Esophagus muscularis mucosa (tissue), 4 donors: ENCODE measurements at places on chromosomes 13 and 19. TPM values are rescaled to one million over a fixed set of nuclear protein-coding genes. Genes with fewer than 3 reads are reported as not detected.

The NLRP7 gene
- not detected for total RNA-seq

The PEAK3 gene
- total RNA-seq: 1.7 TPM

The FCHO1 gene
- 2.9 TPM for total RNA-seq

- no peaks in the 10 kb centered on the region for H3K36me3 ChIP-seq
- no peaks in the 10 kb centered on the region for H3K27me3 ChIP-seq
- no peaks in the 10 kb centered on the region for H3K4me1 ChIP-seq
- H3K27ac ChIP-seq: no peak overlapping the region
- no peak overlapping the region for H3K4me3 ChIP-seq
Observed at GRCh38 chr13:76754414-76754813, 131.8 kb downstream of the KCTD12 start.

The ATP7B gene
- 5.0 TPM for total RNA-seq
